ENCODE measurements at places on chromosomes 2 and 18. TPM values are rescaled to one million over a fixed set of nuclear protein-coding genes. Genes with fewer than 3 reads are reported as not detected.

Gene INHA
- 0.23 TPM for total RNA-seq

Gene GLI2
- not detected for total RNA-seq

Gene AGXT
- not detected for total RNA-seq

Gene ZNF385B
- not detected for total RNA-seq

Gene SYT4
- not detected for total RNA-seq

Gene DSG4
- total RNA-seq = not detected

Gene CDK5R2
- total RNA-seq = not detected

Gene ALPG
- not detected for total RNA-seq

Gene KCNK3
- not detected for total RNA-seq

Gene CPO
- not detected for total RNA-seq

DNA sequence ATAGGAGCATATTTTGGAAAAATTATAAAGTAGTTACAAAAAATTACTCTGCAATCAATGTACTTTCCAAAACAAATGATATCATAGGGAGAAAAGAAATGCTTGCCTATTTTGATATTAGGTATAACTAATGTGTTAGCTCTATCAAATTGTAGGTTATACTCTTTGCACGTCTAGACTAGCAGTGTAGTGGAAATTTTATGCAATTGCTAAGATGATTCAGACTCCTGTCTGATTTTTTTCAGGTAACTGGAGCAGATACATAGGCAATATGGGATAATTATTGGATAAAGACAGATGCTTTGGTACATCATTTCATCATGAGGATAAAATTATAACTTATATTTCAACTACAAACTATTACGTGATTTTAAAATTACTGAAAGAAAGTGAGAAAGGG, 918.3 kb downstream of the EPHA4 start:
- DNase-seq = no peak

- no peak for DNase-seq
Measured at GRCh38 chr18:56285387-56286065, 352.9 kb downstream of the TXNL1 start.

GRCh38 chr18:24000613-24001490, 13.7 kb upstream of the TTC39C start:
- no peak for DNase-seq

DNA sequence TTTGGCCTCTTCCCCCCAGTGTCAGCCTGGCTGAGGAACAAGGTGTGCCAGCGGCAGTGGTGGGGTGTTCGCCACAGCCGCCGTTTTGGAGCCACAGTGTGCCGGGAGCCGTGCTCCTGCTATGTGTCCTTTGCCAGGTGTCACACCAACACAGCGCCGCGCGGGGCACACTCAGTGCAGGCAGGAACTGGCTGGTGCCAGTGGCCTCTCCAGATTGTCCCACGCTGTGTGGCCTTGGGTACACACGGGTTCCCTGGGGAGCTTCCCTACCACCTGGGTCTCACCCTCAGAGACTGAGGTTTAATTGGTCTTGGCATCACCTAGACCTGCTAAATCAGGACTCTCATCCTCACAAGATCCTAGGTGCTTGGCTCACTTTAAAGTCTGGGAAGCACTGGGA, 171.6 kb downstream of the LDLRAD4 start:
- no peak for DNase-seq

DNA sequence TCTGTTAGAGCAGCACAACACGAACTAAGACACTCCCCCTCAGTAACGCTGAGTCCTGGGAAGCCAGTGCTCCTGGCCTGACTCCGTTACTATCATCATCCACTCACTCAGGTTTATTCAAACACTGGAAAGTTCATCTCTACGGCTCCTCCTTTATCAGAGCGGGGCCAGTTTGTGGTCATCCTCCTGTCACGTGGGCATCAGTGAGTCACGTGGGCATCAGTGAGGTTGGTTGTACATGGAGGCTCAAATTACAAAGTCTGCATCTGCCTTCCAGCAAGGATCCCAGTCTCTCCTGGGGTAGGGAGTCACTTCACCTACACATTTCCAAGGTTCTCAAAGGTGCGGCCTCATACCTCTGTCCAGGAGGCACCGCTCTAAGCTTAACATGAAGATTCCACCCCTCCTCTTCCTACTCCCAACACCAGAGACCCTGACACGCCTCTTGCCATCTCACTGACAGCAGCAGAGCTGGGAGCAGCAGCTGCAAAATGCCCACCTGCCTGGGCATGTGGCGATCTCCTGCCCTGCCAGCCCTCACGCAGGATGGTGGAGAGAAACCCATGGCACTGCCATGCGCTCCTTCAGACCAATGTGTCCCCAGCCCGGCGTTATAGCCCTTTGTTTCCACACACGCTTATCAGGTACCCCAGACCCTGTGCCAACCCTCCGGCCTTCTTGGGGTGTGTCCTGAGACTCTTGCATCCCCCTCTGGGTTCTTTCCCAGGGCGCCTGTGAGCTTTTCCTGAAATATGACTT, 99.2 kb upstream of the PTPRM start:
- no peak for DNase-seq

- no peak for DNase-seq
Measured at GRCh38 chr2:9095690-9096089, 92.2 kb upstream of the MBOAT2 start.

DNA sequence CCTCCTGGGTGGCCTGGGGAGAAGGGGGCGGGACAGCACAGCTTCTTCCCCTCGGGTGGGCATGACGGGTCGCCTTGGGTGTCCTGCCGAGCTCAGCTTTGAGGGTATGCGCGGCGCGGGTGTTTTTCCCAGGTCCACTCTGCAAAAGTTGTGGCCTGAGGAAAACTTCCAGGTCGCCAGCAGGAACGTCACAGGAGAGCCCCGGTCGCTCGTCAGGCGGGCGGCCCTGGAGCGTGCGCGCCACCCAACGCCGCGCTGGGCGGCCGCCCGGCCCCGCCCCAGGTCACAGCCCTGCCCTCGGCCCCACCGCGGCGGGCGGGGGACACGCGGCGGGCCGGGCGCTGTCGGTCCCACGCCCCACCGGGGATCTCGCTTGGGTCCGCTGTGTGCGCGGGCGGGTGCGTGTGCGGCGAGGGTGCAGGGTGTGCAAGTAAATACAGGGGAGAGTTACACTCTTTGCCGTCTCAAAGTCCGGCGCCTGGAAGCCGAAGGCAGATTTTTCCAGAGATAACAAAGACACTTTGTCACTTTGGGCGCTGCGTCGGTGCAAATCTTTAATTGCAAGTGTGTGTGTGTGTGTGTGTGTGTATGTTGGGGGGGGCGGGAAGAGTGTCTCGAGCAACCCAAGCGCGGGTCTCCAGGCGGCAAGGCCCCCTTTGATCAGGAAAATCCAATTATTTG, 616 bp upstream of the SP5 start:
- DNase-seq = peak; percentile 16

DNA sequence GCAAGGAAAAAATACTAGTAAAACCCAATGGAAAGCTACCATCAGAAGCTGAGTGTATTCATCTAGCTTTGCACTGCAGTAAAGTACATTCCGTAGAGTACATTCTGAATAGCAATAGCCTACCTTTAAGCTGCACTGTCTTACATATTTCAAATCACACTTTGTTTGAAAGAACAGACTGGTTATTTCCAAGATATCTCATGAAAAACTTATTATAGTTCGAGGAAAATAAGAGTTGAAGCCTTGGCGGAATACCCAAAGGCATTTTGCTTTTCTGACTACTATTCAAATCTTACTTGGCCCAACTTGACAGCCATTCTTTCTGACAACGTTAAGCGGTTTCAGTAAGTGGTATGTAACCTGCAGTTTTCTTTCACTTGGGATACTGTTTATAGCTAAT, 177.6 kb downstream of the NRXN1 start:
- no peak for DNase-seq

GRCh38 chr2:124320051-124320688, 295.1 kb downstream of the CNTNAP5 start:
- no peak for DNase-seq

GRCh38 chr2:68320118-68320641, 431 bp upstream of the CNRIP1 start:
- DNase-seq = no peak

GRCh38 chr2:72548081-72548764, 277.6 kb downstream of the EXOC6B start:
- no peak for DNase-seq

DNA sequence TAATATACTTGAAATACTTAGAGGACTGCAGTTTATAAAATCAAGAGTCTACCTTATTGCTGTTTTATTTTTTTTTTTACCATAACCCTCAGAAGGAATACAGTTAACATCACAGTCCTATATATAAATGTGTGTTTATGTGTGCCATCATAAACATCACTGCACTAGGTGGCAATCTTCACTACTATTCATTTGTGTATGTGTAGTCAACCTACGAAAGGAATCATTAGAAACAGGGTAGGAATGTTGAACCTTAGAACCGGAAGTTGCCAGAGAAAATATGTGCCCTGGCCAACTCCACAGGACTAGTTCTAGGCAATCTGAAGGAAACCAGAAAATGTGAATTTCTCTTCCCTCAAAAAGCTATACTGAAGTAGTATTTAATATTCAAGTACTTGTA, 3.4 kb downstream of the GEN1 start:
- no peak for DNase-seq

DNA sequence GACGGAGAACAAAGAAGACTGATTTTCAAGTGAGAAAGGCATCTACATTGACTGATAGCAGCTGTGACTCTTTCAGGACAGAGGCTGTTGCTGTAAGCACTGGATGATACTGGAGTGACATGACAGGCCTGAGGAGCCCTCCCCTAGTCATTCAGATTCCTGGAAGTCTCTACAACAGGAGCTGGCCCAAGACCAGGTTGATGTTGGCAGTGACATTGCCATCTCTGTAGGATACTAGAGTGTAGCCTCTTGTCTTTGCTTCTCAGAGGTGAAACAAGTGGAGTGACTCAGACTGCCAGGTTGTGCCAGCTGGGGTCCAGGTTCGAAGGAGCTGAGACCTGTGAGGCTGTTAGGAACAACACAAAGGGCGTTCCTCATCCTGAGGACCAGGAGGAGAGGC, 44.7 kb upstream of the SH3RF3 start:
- no peak for DNase-seq

- no peak for DNase-seq
Measured at GRCh38 chr2:21070341-21071257, 26.7 kb upstream of the APOB start.

- DNase-seq = no peak
Measured at GRCh38 chr2:102401456-102401855, 21.5 kb upstream of the IL18RAP start.

GRCh38 chr2:40168032-40168431, 283.9 kb downstream of the SLC8A1 start:
- no peak for DNase-seq

DNA sequence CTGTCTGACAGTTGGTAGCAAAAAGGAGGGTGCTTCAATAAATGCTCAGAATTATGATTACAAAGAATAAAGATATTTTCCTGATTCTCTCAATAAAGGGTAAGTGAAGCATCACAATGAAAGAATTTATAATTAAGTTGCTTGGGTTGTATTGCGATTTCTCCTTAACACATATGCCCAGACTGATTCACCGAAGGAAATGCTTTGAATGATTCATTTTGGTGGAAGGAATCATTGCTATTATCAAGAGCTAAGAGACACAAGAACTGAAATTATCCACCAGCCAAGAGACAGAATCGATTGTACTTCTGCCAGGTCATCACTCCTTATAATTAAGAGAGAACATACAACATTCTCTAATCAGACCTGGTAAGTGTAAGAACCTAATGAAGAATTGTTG, 301.4 kb downstream of the NR4A2 start:
- DNase-seq = no peak

DNA sequence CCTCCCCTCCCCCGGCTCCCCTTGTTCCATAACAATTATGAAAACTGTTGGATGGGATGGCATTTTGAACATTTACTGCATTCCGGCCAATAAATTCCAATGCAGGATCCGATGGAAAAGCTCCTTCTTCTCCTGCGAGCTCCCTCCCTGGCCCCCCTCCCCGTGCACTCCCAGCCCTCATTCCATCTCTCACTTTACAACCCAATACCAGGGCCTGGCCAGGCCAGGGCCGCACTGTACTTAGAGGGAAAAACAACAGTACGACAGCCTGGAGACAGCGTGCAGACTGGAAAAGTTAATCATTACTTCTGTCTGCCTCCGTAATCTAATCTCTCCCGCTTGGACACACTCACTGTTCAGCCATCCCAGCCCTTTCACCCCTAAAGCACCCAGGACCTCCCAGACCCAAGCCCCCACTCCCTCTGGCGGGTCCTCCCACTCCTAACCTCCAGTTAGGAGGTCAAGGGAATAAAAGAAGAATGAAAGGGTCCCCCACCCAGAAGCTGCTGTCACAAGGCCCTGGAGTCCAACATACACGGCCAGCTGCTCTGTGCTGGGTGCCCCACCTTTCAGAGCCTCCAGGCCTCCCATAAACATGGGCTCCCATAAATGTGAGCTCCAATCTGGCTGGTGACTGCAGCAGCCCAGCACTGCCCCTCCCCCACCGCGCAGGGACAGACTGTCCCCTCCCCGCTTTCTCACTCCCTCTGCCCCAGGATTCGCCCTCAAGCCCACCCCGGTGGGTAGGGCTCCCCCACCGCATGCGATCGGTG, 20.6 kb downstream of the SMAD7 start:
- DNase-seq = no peak

- no peak for DNase-seq
Measured at GRCh38 chr2:191835539-191836350, 11.1 kb downstream of the CAVIN2 start.

GRCh38 chr2:4190548-4190947, 487.2 kb downstream of the DCDC2C start:
- no peak for DNase-seq

GRCh38 chr2:73979021-73979420, 5.7 kb upstream of the TET3 start:
- no peak for DNase-seq

DNA sequence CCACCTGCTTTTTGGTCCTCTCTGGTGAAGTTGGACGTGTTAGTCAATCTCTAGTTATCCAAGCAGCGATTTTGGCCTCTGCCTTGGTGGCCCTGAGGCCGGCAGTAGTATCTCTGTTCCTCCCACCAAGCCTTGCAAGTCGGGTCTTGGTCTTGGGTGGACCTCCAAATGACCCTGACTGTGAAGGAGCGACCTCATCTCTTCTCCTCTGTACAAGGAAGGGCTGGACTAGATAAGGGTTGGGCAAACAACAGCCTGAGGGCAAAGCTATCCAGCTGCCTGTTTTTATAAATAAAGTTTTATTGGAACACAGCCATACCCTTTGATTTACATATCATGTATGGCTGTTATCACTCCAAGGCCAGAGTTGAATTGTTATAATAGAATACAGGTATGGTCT, 74.6 kb upstream of the FOSL2 start:
- DNase-seq = no peak

- no peak for DNase-seq
Measured at GRCh38 chr2:66517772-66518171, 82.8 kb downstream of the MEIS1 start.
